Thyroid gland (tissue), 4 donors: ENCODE measurements at places on chromosomes 4 and X. TPM values are rescaled to one million over a fixed set of nuclear protein-coding genes. Genes with fewer than 3 reads are reported as not detected.

DNA sequence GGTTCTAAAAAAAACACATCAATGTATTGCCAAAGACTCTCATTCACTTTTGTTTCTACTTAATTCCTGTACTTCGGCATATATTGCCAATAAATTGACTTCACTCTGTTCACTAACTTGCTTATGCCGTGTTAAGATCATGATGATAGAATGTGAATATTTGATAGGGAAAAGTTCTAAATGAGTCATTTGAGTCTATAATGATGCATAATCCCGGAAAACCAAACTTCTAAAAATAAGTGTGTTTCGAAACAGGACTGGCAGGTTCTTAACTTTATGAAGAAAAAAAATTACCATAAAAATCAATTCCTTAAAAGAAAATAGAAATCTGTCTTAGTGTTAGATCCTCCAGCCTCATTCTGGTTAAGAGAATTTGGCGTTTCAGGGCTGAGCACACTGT, 387.5 kb upstream of the FTHL17 start:
- no peak overlapping the region for H3K27ac ChIP-seq
- no peaks in the 10 kb centered on the region for H3K4me1 ChIP-seq
- H3K4me3 ChIP-seq: no peak overlapping the region
- no peaks in the 10 kb centered on the region for H3K36me3 ChIP-seq
- no peaks in the 10 kb centered on the region for H3K27me3 ChIP-seq
- no peak for DNase-seq

- no peaks in the 10 kb centered on the region for H3K36me3 ChIP-seq
- H3K4me3 ChIP-seq: no peak overlapping the region
- DNase-seq: no peak
- H3K27me3 ChIP-seq: no peaks in the 10 kb centered on the region
- no peak overlapping the region for H3K27ac ChIP-seq
- H3K4me1 ChIP-seq: no peaks in the 10 kb centered on the region
These were observed 25.1 kb downstream of the MSX1 start for GRCh38 chr4:4884611-4885010.

- H3K4me3 ChIP-seq: no peak overlapping the region
- no peak for DNase-seq
- H3K27ac ChIP-seq: no peak overlapping the region
These were observed 78.8 kb downstream of the TMEM47 start for GRCh38 chrX:34578237-34578636.

DNA sequence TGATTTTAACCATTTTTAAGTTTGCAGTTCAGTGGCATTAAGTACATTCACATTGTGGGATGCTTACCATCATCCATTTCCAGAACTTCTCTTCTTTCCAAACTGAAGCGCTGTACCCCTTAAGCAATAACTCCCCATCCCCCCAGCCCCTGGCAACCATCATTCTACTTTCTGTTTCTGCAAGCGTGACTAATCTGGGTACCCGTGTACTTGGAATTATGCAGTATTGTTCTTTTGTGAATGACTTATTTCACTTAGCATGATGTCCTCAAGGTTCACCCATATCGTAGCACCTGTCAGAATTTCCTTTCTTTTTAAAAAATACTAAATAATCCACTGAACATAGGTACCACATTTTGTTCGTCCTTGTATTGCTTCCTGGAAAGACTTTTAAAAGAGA, 32.9 kb downstream of the USP9X start:
- peaks cover 11% of the 10 kb centered on the region for H3K4me1 ChIP-seq
- no peaks in the 10 kb centered on the region for H3K27me3 ChIP-seq
- no peak for DNase-seq
- no peaks in the 10 kb centered on the region for H3K36me3 ChIP-seq
- H3K4me3 ChIP-seq: no peak overlapping the region
- H3K27ac ChIP-seq: no peak overlapping the region

GRCh38 chr4:37516057-37516775, 170.0 kb downstream of the RELL1 start:
- H3K27me3 ChIP-seq: no peaks in the 10 kb centered on the region
- H3K4me1 ChIP-seq: no peaks in the 10 kb centered on the region
- H3K4me3 ChIP-seq: no peak overlapping the region
- no peak for DNase-seq

SOD3 gene
- 215 TPM for total RNA-seq

BRS3 gene
- total RNA-seq: not detected

COX18 gene
- total RNA-seq: 21.2 TPM

TRPC3 gene
- total RNA-seq: 0.27 TPM

PCDH18 gene
- 34.9 TPM for total RNA-seq

AREG gene
- total RNA-seq: 2.6 TPM

PPP2R2C gene
- total RNA-seq: 0.33 TPM
